NCI-H446 treated with DMSO at 0.1 percent for 48 hours (cell line): ENCODE measurements at places on chromosomes 6 and 20.
A peak's percentile ranks its signal among the peaks of the same experiment; 100 is the strongest.

- no peak for DNase-seq
These were observed 5.8 kb upstream of the PACSIN1 start for GRCh38 chr6:34459899-34460593.

GRCh38 chr6:10373642-10374359, 41.1 kb downstream of the TFAP2A start:
- no peak for DNase-seq

DNA sequence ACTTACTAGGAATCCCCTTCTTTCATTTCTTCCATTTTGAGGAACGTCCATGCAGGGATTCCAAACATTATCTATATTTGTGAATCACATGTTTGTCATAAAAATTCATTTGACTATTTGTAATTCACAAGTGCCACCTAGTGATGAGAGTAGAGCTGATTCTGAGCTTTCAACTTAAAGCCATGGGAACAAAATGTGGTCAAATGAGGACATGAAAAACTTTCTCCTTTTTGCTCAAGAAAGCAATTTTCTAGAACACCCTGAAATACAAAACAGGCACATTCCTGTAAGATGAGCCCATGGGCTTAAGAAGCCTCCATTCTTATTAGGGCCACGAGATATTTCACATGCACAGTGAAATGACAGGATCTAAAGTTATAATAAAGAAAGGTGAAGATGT, 12.3 kb downstream of the MAP3K7 start:
- DNase-seq: no peak

- DNase-seq: peak; percentile 62
These were observed 11.4 kb downstream of the KCNK17 start for GRCh38 chr6:39302669-39303424.

DNA sequence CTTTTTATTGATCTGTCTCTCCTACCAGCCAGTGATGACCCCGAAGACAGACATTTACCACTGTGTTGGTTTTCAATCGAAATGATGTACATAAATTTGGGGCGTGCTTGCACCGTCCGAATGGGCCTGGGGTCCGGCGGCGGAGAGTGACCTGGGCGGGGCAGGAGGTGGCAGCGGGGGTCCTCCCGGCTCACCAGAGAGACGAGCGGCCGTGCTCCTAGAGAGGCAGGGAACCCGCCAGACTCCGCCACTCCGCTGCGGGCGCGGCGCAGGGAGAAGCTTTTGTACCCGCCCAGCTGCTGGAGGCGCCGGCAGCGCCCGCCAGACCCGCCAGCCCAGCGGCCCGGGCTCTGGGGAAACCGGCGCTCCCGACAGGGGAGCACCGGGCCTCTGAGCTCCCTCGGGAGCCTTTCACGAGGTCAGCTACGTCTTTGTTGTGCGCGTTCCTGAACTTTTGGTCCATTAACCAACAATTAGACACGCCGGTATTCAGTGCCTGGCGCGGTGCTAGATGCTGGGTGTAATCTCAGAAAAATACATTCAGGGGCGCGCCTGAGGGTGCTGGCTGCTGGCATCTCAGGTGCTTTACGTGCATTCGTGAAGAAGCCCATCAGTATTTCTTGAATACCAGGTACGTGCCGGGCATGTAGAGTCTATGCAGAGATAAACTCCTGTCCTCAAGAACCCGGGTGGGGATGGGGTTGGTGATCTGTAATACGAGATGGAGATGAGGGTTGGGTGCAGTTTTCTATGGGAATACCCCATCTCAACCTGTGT, at the start of gene PGBD1:
Gene PGBD1 (plus strand): TSS at position 285 of the 777 bp plus-strand sequence. CDS start 2,242 bp downstream, outside the sequence.
- DNase-seq: peak; percentile 39

GRCh38 chr6:74096329-74096728, 400.3 kb downstream of the CD109 start:
- DNase-seq: no peak

DNA sequence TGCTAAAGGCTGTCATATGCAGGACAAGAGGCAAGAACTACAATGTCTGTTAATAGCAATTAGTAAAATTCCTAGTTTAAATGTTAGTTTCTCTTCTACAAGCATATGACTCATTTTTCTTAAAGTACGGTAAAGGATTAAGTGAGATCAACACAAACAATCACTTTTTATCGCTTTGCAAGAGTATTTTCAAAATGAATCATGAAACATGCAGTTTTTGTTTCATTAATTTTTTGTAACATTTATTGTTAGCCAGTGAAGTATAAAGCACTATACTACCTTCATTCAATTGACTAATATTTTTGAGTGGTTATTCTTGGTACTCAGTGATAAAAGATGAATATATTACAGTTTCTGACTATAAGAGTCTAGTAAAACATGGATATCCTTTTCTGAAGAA, 138.6 kb downstream of the AHI1 start:
- DNase-seq: no peak

- no peak for DNase-seq
These were observed 66.1 kb downstream of the B4GALT5 start for GRCh38 chr20:49647550-49647949.

DNA sequence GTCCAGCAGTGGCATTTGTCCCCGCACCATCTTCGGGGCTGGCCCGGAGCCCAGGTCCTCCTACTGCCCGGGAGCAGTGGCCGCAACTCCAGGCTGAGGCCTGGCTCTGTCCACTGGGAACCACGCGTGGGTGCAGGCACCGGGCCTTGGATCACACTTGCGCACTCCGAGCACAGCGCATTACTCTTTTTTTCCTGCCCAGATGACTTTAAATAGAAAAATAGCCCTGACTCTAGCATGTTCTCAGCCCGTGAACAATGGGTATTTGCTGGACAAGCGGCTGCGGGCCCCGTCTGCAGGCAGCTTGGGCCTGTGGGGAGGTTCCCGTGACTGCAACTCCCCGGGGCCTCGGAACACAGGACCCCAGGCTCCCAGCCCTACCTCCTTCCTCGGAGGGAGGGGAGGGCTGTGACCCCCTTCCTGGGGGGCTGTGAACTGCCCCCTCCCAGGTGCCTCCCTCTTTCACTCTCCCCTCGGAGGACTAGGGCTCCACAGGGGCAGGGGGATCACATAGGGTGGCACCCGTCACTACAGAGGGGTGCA, 162.2 kb downstream of the TBXT start:
- no peak for DNase-seq

DNA sequence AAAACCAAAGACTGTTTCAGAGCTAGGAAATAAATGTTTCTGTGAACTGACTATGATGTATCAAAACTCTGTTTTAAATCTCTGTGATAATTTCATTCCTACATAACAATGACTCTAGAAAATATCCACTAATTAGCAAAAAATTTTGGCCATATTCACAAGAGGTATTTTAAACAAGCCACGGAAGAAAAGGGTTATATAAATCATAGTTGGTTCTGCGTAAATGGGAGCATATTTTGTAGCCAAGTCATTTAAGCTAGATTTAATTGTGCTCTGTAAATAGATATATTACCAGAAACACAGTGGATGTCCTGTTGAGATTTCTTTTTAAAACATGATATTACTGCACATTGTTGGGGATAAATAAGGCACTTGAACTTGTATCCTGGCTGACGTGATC, 416.5 kb upstream of the PLCB4 start:
- DNase-seq: no peak

GRCh38 chr6:143759666-143760065, 81.9 kb downstream of the PHACTR2 start:
- no peak for DNase-seq

DNA sequence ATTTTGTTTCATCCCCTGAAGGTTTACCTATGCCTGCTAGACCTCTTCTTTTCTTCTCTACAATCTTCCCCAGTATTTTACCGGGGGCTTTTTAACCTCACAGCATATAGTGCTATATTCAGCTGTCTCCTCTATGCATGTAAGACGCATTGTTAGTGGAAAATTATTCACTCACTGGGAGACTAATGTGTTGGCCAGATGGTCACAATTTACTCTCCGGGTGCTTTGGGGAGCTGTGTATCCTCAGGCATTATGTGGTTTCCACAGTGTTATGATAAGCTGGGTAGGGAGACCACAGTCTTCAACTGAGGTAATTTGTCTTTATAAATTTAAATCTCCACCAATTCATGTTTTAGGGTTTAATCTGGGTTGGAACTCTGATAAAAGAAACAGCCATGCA, 553.8 kb upstream of the PTCHD4 start:
- peak; percentile 19 for DNase-seq
